ENCODE measurements at places on chromosomes 4 and X.

DNA sequence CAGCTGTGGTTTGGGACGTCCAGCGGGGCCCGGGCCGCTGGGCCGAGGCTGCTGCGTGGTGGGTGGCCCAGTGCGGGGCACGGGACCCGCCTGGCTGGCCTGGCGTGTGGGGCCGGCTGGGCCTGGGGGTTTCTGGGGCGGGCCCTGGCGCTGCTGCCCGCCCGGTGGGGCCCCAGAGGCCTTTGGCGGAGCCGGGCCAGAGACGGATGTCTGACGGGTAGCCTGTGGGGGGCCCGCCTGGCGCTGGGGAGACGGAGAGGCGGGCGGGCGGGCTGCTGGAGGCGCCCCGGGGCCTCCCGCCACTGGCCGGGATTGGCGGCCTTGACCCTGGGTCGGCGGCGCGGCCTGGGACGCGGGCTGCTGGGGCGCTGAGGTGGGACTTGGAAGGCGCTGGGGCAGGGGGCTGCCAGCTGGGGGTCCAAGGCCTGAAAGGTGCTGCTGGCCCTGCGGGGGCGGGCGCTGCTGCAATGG is 8.1 kb upstream of the TIMP1 start:
- DNase-seq = no peak

DNA sequence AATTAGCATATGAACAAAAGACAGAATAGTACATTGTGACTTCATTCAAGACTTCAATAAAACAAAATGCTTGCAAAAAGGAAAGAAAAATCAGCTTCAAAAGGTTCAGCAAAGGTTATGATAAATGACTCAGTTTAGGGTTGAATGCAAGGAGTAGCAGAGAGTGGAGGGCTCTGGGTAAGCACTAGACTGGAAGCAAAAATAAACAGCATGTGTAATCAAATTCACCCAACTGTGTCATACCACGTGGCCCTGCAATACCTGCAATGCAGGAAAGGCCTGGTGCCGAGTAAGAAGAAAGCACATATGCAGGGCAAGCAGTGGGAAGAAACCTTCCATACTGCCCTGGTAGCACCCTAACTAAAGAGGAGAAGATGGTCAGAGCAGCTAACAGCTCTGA is 88.7 kb downstream of the ATP11C start:
- DNase-seq = no peak

DNA sequence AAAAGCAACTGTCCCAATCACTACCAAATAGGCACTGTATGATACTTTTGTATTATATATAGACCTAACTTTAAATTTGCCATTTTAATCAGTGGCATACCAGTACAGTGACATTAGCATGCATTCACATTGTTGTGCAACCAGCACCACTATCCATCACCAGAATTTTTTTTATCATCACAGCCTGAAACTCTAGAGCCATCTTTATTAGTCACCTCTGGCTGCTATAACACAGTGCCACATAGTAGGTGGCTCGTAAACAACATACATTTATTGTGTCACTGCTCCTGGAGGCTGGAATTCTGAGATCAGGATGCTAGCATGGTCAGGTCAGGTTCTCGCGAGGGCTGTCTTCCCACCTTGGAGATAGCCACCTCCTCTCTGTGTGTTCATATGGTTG is 188.4 kb upstream of the GALNT7 start:
- DNase-seq = no peak

- no peak for DNase-seq
Measured at GRCh38 chrX:1472975-1473374, 20.3 kb upstream of the ASMTL start.

DNA sequence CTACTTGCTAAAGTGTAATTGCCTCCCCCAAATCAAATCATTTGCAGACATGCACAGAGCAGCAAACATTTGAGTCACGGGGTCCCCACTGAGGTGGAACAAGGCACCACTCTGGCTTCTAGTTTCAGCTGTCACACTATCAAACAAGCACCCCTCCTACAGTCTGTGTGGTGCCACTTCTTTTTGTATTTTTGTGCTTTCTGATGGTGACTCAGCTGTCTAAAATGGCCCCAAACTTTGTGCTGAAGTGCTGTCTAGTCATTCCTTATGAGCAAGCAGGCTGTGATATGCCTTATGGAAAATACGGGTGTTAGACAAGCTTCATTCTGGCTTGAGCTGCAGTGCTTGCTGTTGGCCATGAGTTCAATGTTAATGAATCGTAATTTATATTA is 15.4 kb downstream of the IGFBP7 start:
- DNase-seq = no peak

DNA sequence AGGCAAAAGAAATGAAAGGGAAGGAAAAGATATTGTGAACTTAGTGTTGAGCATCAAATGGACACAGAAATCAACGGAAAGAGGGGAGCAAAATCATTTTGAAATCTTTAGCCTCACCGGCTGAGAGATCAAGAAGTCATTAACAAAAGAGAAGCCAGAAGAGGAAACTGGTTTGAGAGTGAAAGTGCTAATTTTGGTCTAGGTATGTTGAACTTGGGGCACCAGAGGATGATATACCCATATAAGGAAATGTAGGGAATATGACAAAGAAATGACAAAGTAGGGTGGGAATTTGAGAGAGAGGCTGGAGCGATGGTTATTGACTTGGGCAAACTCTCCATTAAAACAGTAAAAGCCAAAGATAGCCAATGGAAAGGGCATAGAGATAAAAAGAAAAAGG is 183.4 kb upstream of the ATOH1 start:
- no peak for DNase-seq

- DNase-seq = no peak
Measured at GRCh38 chr4:70251250-70251944, 9.0 kb downstream of the CSN3 start.

- DNase-seq = no peak
Measured at GRCh38 chrX:133307094-133307493, 88.9 kb upstream of the TFDP3 start.

- DNase-seq = no peak
Measured at GRCh38 chr4:8040607-8041006, 100.9 kb upstream of the AFAP1 start.

GRCh38 chr4:144362366-144362765 is 221.8 kb upstream of the GYPA start:
- no peak for DNase-seq

GRCh38 chrX:87578978-87579377 is 61.4 kb downstream of the KLHL4 start:
- DNase-seq = no peak

GRCh38 chr4:2484993-2485392 is 16.1 kb downstream of the RNF4 start:
- DNase-seq = no peak

GRCh38 chrX:71366674-71367256 is 608 bp downstream of the TAF1 start:
- DNase-seq = peak; percentile 23

GRCh38 chrX:148333989-148334388 is 166.4 kb upstream of the AFF2 start:
- DNase-seq = no peak

DNA sequence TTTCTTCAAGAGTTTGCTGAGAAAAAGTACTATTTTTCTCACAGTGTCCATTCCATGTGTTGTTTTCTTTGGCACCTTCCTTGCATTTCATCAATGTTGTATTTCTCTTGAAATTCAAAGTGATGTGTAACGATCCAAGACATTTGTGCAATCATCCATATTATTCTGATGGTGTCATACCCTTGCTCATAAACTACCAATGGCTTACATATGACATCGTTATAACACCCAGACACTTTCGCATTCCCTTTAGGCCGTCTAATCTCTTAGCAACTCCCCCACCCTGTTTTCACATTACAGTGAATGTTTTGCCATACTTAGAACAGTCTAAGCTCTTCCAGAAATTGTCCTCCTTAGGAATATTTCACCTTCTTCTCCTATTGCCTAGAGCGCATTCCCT is 1779.0 kb downstream of the PCDH7 start:
- no peak for DNase-seq

DNA sequence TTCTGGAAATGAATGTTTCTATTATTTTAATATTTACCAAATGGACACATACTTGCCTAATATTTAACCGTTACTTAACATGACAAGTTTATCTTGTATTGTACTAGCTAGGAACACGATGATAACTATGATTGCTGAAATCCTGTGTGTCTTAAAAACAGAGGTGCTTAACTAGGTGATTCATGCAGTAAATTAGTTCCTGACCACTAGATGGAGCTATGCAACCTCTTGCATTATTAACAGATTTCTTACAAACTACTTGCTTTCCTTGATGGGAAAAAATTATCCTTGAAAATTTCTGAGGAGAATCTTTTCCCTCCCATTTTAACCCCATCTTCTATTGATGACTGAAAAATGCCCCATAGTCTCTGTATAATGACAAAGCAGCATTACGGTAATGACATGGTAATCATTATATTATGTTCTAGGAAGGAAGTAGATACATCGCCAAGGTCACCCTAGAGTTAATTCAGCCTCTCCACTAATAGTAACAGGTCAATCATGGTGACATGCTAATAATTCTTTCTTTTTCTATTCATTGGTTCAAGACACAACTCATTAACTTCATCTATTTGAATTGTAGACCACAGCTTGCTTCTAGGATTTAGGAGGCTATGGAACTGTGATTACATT is 844.2 kb downstream of the RAPGEF2 start:
- DNase-seq = peak; percentile 72

GRCh38 chrX:18687856-18688495 is 16.1 kb upstream of the RS1 start:
- DNase-seq = no peak

- no peak for DNase-seq
Measured at GRCh38 chr4:3816256-3816825, 50.2 kb downstream of the ADRA2C start.

- no peak for DNase-seq
Measured at GRCh38 chr4:44671636-44672035, 6.6 kb upstream of the GUF1 start.

DNA sequence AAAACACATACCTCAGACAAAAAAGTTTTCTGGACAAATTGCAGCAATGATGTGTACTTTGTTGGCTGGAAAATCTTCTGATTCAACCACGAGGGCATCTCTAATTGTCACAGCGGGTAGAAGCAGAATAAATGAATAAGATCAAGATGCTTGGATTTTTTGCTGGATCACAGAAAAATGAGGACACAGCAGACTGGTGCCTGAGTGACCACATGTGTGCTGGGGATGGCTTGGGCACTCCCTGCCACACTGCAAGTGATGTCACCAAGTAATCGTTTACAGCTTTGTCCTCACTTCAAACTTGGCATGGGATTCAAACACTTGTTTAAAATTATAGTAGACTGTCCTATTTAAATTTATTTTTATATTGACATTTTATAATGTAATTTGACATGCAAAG is 557.0 kb downstream of the SPRY1 start:
- no peak for DNase-seq

GRCh38 chrX:148422526-148422925 is 77.9 kb upstream of the AFF2 start:
- no peak for DNase-seq

DNA sequence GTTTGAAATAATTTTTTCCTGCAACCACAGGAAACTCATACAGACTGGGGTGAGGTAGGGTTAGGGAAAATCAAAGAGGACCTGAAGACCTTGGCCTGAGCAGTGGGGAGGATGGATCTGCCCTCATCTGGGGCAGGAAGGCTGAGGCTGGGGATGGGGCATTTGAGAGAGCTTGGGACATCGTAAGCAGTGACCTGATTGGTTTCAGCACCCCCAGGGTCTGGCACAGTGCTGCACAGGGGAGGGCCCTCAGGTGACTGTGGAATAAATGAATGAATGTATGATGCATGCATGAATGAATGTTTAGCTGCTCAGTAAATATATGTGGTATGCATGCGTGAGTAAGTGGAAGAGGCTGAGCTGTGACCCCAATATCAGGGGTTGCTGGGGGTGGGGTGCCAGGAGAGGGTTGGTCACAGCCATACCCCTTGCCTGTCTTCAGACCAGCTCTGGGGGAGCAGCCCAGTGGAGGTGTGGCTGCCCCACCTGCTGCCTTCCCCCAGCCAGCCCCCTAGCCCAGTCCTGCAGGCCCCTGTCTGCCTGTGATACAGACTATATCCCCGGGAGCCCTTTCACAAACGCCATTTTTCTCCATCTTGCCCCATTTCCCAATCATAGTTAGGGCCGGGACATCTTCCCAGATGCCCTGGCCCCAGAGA is 11.0 kb upstream of the TNIP2 start:
- DNase-seq = no peak

DNA sequence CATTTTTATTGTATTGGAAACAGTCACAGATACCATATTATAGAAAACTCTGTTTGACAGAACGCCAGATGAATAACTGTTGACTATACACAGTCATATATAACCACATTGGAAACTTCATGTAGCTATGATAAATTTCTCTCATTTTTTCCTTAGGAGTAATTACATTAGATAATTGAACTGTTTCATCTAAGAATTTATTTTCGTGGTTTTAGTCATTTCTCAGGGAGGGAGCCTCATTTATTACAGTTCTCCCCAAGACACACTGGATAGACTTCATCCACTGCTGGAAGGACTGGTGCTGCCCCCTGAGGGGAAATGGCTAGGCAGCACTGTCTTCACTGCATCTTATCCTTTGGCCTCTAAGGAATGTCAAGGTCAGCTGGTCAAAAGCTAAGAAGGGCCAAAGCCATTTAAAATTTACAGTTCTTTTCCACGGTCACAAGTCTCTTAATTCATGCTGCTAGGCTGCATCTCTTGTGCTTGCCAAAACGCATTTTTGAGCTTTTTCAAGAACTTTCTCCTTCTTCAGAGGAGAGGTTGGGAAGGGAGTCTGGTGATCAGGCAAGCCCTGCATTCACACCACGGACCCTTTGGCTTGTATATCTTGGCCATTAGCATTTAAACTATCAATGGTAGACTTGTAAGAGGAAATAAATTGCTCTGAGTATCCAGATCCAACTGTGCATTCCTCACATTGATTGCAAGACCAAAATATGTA is 145.1 kb downstream of the CBR4 start:
- DNase-seq = no peak

DNA sequence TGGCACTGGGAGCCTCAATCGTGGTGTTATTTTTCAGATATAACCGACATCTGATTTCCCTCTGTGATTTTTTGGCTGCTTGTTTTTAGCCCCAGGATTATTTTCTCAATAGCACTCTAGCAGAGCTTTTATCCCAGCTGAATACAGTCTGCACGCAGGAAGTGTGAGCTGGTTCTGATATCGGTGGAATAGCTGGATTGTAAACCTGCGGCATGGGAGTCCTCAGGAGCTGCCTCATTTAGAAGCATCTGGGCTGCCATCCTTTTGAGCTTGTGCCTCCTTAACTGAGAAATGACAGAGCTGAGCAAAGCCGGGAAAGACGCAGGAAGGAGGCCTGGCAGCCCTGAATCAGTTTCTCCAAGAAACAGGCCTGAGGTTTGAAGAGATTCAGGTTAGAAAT is 28.4 kb upstream of the GRPEL1 start:
- no peak for DNase-seq

Measured in A549 (cell line).